Tibial nerve (tissue), 4 donors: ENCODE measurements at places on chromosomes 7 and 10. TPM values are rescaled to one million over a fixed set of nuclear protein-coding genes. Genes with fewer than 3 reads are reported as not detected.

DNA sequence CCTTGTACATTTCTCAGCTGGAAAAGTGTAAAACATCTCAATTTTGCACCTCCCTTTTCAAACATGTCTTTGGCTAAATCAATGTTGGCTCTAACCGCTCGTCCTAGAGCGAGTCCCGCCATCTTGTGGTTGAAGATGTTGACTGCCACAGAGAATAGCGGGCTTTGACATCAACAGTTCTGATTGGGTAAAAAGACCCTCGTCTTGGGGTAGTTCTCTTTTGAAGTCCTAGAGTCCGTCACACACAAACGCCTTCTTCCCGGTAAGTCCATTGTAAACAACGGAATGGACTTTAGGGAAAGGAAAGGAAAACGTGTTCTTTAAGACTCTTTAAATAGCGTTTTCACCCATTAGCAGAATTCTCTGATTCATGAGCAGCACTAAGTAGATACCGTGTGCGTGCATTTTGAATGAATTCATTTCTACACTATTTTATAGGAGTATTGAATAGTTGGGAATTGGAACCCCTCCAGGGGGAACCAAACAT lies 452 bp upstream of the RPP30 start:
- no peaks in the 10 kb centered on the region for H3K36me3 ChIP-seq
- H3K27ac ChIP-seq: peak overlapping the region; percentile 80
- DNase-seq: peak; percentile 41
- H3K4me3 ChIP-seq: peak overlapping the region; percentile 65
- no peaks in the 10 kb centered on the region for H3K27me3 ChIP-seq

Gene IKZF1
- total RNA-seq: 32.1 TPM

DNA sequence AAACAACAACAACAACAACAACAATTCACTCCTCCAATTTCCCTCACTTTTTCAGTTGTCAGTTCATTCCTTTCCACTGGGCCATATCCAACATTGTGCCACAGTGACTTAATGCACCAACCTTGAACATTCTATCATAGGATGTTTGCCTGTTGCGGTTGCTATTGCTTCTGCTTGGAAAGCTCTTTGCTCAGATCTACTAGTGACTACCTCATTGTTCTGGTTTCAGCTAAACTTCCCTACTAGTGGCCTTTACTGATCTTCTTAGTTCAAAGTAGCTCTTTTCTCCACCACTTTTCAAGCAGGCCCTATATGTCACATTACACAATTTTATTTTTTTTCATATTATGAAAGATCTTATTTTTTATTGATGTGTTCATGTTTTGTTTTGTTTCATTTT lies 9.8 kb upstream of the STEAP4 start:
- no peak overlapping the region for H3K27ac ChIP-seq
- DNase-seq: no peak
- no peaks in the 10 kb centered on the region for H3K4me1 ChIP-seq
- H3K27me3 ChIP-seq: no peaks in the 10 kb centered on the region
- no peaks in the 10 kb centered on the region for H3K36me3 ChIP-seq

Gene CALHM3
- not detected for total RNA-seq

Gene PDCD4
- total RNA-seq: 95.4 TPM

GRCh38 chr7:45401851-45402250 lies 172.3 kb upstream of the ADCY1 start:
- no peaks in the 10 kb centered on the region for H3K4me1 ChIP-seq
- no peaks in the 10 kb centered on the region for H3K36me3 ChIP-seq
- DNase-seq: no peak
- H3K27me3 ChIP-seq: no peaks in the 10 kb centered on the region
- H3K4me3 ChIP-seq: no peak overlapping the region

DNA sequence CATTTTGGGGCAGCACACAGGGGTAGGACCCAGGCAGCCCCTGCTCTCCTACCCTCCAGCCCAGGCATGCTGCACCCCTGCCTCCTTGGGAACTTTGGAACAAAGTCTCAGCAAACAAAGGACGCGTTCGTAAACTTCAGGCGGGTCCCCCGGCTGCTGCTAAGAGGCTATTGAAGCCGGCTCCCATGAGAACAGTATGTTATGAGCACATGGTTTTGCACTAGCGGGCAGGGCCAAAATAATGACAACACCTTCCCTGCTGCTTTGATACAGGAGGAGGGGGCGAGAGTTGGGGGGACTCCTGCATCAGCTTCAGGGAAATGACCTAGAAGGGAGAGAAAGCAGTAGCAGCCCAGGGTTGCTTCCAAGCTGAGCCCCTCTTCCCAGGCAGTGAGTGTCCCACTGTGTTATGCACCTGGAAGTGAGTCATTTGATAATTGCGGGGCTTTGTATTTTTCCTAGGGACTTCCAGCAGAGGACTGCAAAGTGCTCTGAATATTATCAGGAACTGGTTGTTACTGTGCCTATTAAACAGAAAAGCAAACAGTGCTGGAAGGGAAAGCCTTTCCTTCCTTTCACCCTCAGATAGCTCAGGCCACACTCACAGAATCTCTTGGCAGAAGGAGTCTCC lies 6.9 kb downstream of the ITPRIP start:
- H3K27me3 ChIP-seq: no peaks in the 10 kb centered on the region
- peak overlapping the region; percentile 79 for H3K27ac ChIP-seq
- H3K36me3 ChIP-seq: no peaks in the 10 kb centered on the region
- peak overlapping the region; percentile 5 for H3K4me3 ChIP-seq
- H3K4me1 ChIP-seq: peaks cover 98% of the 10 kb centered on the region

Gene UBN2
- total RNA-seq: 18.6 TPM

GRCh38 chr7:143485500-143485899 lies 7.8 kb downstream of the TAS2R41 start:
- H3K36me3 ChIP-seq: no peaks in the 10 kb centered on the region
- DNase-seq: no peak
- H3K4me3 ChIP-seq: no peak overlapping the region
- no peaks in the 10 kb centered on the region for H3K4me1 ChIP-seq
- no peaks in the 10 kb centered on the region for H3K27me3 ChIP-seq
- peak overlapping the region; percentile 69 for H3K27ac ChIP-seq

DNA sequence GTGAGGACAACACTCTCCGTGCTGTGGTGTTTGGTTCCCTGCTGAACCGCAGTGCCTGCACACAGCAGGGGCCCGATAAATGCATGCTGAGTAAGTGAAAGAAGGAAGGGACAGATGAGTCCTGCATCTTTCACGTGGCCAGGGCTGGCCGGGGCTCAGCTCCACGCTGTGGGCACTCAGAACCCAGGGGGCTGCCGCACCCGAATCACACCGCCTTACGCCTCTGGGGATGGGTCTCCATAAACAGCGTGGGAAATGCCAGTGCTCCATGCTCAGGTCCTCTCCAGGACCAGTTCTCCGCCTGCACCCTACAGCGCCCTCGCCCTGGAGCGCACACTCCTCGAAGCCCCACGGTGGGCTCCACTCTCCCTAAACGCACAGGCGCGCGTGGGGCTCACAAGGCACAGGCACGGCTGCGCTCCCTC lies 38.1 kb downstream of the RASGEF1A start:
- H3K4me1 ChIP-seq: peaks cover 61% of the 10 kb centered on the region
- H3K4me3 ChIP-seq: peak overlapping the region; percentile 47
- no peak for DNase-seq
- H3K27me3 ChIP-seq: no peaks in the 10 kb centered on the region
- no peaks in the 10 kb centered on the region for H3K36me3 ChIP-seq
- H3K27ac ChIP-seq: peak overlapping the region; percentile 65

Gene SEC24C
- total RNA-seq: 61.2 TPM

GRCh38 chr7:143289421-143289820 lies 1.3 kb downstream of the CASP2 start:
- peaks cover 20% of the 10 kb centered on the region for H3K36me3 ChIP-seq
- peak overlapping the region; percentile 73 for H3K4me3 ChIP-seq
- no peaks in the 10 kb centered on the region for H3K27me3 ChIP-seq
- no peak for DNase-seq
- H3K4me1 ChIP-seq: peaks cover 26% of the 10 kb centered on the region

DNA sequence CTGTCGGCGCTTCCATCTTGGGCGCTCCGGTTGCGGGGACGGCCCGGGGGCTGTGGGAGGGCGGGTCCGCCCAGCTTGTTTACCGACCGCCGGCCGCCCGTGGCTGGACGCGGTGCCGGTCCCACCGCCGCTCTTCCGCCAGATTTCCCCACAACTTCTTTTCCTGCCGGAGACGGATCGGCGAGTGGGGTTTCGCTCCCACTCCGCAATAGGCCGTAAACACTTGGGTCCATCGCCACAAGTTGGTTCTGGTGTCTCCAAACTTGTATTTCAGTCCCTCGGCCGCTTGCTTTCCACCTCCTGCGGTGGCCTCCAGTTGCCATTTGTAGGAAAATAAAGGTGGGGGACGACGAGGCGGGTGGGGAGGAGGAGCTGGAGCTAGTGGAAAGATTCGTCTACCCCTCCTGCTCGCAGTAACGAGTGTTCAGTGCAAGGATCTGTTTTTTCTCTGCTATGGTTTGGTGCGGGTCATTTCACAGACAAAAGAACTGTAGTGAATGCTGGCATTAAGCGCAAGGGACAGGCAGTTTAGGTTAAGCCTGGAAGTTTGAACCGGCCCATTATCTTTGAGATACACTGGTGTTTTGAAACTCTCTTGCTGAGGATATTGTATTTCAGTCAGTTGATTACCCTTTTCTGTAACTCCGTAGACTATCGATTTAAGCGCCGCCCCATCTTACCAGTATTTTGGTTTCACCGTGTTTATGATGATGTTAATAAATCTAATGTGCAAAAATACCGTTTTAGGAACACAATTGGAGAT lies 24.3 kb upstream of the ZRANB1 start:
- DNase-seq: peak; percentile 40
- H3K4me3 ChIP-seq: peak overlapping the region; percentile 90
- peaks cover 44% of the 10 kb centered on the region for H3K4me1 ChIP-seq

- peak; percentile 44 for DNase-seq
- no peaks in the 10 kb centered on the region for H3K4me1 ChIP-seq
- peak overlapping the region; percentile 6 for H3K27ac ChIP-seq
- no peak overlapping the region for H3K4me3 ChIP-seq
- H3K27me3 ChIP-seq: peaks cover 5% of the 10 kb centered on the region
- H3K36me3 ChIP-seq: no peaks in the 10 kb centered on the region
Measured at GRCh38 chr10:28939281-28940157, 262.2 kb downstream of the BAMBI start.

DNA sequence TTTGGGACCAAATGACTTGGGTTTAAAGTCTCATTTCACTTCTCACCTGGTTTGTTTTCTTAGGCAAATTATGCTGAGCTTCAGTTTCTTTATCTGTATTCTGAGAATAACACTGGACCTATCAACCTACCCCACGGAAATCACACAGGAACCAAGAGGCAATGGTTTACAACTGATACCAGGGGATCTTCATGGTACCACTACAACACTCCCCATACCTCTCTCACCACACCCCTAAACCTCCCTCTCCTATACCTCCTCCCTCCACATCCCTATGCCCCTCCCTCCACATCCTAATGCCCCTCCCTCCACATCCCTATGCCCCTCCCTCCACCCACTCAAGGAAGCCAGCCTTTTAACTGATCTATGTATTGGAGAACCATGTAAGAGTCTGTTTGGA lies 9.9 kb downstream of the FAM204A start:
- H3K4me3 ChIP-seq: no peak overlapping the region
- H3K36me3 ChIP-seq: peaks cover 16% of the 10 kb centered on the region
- no peaks in the 10 kb centered on the region for H3K27me3 ChIP-seq
- H3K4me1 ChIP-seq: no peaks in the 10 kb centered on the region

Gene AQP1
- 352 TPM for total RNA-seq

GRCh38 chr10:12766223-12766622 lies 235.3 kb downstream of the CCDC3 start:
- no peak overlapping the region for H3K4me3 ChIP-seq
- H3K4me1 ChIP-seq: peaks cover 5% of the 10 kb centered on the region
- H3K27me3 ChIP-seq: no peaks in the 10 kb centered on the region
- DNase-seq: no peak
- H3K27ac ChIP-seq: no peak overlapping the region

GRCh38 chr10:124151466-124152095 lies 58.2 kb upstream of the CHST15 start:
- no peak overlapping the region for H3K4me3 ChIP-seq
- no peak overlapping the region for H3K27ac ChIP-seq
- H3K36me3 ChIP-seq: no peaks in the 10 kb centered on the region
- no peaks in the 10 kb centered on the region for H3K4me1 ChIP-seq
- no peaks in the 10 kb centered on the region for H3K27me3 ChIP-seq
- no peak for DNase-seq

Gene MALSU1
- total RNA-seq: 107 TPM

DNA sequence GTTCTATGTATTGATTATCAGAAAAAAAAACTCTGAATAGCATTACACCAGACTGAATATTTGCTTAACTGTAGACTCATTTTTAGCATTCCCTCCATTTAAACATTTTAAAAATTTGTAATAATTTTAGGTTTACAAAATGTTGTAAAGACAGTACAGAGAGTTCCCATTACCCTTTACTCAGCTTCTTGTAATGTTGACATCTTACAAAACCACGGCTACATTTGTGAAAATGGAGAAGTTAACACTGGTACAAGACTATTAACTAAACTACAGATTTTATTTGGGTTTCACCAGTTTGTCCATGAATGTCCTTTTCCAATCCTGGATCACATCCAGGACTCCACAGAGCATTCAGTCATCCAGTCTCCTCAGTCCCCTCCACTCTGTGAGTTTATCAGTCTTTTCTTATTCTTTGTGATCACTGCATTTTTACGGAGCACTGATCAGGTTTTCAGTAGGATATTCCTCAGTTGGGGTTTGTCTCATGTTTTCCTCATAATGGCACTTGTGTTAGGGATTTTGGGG lies 130.0 kb upstream of the EEPD1 start:
- H3K27me3 ChIP-seq: no peaks in the 10 kb centered on the region
- no peaks in the 10 kb centered on the region for H3K4me1 ChIP-seq
- no peaks in the 10 kb centered on the region for H3K36me3 ChIP-seq
- H3K27ac ChIP-seq: no peak overlapping the region
- H3K4me3 ChIP-seq: no peak overlapping the region

Gene GRID2IP
- not detected for total RNA-seq

Gene FOXP2
- total RNA-seq: 25.8 TPM

GRCh38 chr10:33804584-33804983 lies 470.1 kb upstream of the NRP1 start:
- no peak overlapping the region for H3K4me3 ChIP-seq
- no peaks in the 10 kb centered on the region for H3K36me3 ChIP-seq
- DNase-seq: no peak
- H3K27ac ChIP-seq: no peak overlapping the region
- H3K27me3 ChIP-seq: no peaks in the 10 kb centered on the region

Gene NFKB2
- total RNA-seq: 36.9 TPM

GRCh38 chr10:61472090-61472674 lies 19.0 kb upstream of the TMEM26 start:
- DNase-seq: no peak
- H3K27ac ChIP-seq: no peak overlapping the region
- no peaks in the 10 kb centered on the region for H3K36me3 ChIP-seq
- H3K27me3 ChIP-seq: no peaks in the 10 kb centered on the region

Gene TLX1
- not detected for total RNA-seq

- no peak for DNase-seq
- H3K4me1 ChIP-seq: no peaks in the 10 kb centered on the region
- H3K27ac ChIP-seq: no peak overlapping the region
- H3K4me3 ChIP-seq: no peak overlapping the region
- no peaks in the 10 kb centered on the region for H3K27me3 ChIP-seq
Measured at GRCh38 chr10:11290156-11290890, 272.7 kb downstream of the CELF2 start.
